ENCODE measurements at places on chromosomes 7 and 10.

- DNase-seq: peak; percentile 65
Measured at GRCh38 chr10:80443531-80443974, 10.6 kb upstream of the TSPAN14 start.

- no peak for DNase-seq
Measured at GRCh38 chr10:91614225-91614624, 18.6 kb downstream of the PPP1R3C start.

DNA sequence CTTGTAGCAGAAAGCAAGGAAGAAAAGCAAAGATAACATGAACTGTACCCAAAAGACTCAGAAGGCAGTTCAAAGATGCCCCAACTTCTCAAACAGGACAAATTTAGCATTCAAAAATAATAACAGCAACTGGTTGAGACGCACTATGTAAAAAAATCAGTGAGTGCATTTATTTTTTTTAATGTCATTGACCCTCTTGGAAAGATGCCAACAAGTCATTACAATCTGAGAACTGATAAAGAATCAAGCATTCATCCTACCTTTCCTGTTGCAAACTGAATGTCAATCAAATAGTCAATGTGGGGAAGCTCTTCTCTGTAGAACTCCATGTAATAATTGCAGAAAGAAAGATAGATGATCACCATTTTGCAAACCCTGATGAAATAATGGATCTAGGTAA is 1.7 kb upstream of the CCDC186 start:
- no peak for DNase-seq

DNA sequence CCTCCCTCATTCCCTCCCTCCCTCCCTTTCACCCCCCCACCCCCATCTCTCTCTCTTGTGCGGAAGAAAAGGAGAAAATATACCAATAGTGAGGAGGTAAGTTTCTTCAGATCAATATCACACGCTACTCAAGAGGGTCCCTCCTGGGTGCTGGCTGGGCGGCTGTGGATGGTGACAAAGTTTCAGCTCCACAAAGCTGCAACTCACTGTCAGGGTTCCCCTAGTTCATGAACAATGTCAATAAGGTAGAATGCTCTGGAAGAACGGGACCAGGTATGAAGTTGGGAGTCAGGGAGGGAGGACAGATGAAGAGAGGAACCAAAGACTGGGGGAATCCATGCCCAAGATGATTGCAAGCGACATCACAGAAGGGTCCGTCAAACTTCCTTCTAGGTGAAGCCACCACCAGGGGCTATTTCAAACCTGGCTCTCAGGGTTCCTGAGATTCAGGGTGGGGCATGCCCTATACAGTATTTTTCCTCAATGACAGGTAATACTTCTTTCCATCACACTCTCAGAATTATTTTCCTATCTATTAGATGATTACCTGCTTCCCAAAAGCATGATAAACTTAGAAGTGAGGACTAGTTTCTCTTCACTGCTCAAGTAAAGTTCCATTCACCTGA is 1.4 kb upstream of the PDE1C start:
- DNase-seq: no peak

DNA sequence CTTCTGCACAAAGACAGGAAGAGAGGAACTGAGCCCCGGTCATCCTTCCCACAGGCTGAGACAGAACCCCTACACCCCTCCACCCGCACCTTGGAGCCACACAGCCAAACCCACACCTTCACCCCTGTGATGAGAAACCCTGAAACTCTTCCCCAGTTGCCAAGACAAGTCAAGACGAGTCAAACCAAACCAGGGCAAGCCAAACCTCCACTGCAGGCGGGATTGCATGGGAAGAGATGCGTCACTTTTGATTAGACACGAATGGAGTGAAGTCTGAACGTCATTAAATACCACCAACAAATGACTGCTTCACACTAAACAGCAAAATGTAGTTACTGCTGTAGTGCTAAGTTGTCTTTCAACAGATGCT is 73.8 kb downstream of the PRPF18 start:
- DNase-seq: no peak

DNA sequence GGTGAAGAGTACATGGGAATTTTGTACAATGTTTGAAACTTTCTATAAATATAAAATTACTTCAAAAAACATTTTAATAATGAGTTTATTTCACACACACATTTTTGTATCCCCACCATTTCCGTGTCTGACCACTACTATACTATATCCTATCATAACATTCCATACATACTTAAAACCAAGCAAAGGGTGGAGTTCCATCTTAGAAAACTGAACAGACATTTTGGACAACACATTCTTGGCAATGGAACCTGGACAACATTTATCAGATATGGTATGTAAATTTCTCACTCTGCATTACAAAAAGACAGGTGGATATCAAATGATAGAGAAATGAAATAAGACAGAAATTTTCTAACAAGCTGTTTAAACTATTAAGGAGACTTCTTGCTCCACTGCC is 168.9 kb downstream of the TWIST1 start:
- no peak for DNase-seq
